ENCODE measurements at places on chromosomes 12 and 14.

GRCh38 chr12:14214495-14214894, 151.0 kb upstream of the ATF7IP start:
- no peak for DNase-seq

- DNase-seq, result peak; percentile 95
These were observed 14.4 kb upstream of the MLXIP start for GRCh38 chr12:122064025-122064777.

- DNase-seq, result peak; percentile 39
These were observed 4.3 kb upstream of the PIWIL1 start for GRCh38 chr12:130333341-130333740.

DNA sequence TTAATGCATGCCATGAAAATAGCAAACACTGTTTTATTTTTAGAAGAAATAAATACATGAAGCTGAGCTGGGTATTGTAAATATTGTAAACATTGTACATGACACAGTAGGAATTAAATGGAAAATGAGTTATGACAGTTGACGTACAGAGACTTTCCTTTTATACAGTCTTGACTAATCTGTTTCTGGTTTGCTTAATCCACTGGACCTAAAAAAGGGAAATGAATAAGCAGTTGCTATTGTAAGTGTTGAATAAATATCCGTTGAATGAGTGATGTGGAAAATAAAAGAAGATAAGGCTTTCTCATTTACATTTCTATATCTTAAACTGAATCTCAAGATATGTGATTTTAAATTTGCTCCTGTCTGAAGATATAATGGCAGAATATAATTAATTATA, 15.0 kb downstream of the PMCH start:
- DNase-seq, result peak; percentile 55

DNA sequence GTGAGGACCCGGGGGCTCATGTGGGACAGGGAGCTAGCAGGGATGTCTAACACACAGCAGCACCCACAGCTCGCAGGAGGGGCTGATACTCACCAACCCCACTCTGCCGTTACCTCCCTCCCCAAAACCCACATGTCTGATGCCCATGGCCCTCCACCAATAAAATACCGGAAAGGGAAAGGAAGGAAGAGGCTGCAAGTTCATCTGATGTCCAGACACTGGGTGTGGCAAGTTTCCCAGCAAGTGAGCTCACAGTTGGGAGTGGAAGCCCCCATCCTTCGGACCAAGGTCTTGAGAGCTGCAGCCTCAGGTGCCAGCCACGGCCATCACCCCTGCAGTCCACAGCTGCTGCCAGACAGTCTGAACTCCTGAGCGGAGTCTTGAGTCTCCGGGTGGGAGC, 39.3 kb upstream of the DIO3 start:
- DNase-seq, result no peak

GRCh38 chr12:98211909-98212695, 303.3 kb upstream of the TMPO start:
- DNase-seq, result no peak

DNA sequence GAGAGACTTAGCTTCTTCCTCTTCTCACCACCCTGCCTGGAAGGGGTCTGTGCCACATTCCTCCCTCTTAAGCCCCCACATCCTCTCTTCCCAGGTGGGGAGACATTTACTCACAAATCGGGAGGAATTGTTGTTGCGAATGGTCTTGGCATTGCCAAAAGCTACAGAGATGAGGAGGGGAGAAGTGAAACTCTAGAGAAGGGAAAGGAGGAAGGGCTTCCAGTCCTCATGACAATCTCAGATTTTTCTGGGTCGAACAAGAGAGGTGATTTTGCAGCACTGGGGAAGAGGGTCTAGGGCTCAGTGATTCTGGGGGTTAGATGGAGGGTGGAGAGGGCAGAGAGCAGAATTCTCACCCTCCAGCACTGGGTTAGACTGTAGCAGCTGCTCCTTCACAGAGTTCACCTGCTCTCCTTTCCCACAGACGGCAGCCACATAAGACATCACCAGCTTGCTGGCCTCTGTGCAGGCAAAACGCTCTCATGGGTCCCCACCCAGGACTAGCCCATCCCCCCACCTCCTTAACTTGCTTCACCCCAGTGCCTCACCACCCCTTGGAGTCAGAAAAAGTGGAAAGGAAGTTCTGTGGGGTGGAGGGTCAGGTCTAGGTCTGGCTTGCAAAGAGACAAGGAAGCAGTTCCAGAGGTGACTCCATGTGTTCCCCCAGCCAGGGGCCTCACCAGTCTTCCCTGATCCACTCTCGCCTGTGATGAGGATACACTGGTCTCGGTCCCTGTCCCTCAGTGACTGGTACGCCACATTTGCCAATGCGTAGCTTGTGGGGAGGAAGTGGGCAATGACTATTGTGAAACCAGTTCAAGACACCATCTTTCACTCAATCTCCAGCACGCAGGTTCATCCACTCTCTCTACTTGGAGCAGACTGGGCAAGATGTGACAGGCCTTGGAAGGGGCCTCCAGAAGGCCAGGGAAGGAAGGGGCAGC, 2.7 kb downstream of the MYO1A start:
- no peak for DNase-seq

GRCh38 chr12:75236206-75236605, 26.6 kb upstream of the KCNC2 start:
- no peak for DNase-seq

DNA sequence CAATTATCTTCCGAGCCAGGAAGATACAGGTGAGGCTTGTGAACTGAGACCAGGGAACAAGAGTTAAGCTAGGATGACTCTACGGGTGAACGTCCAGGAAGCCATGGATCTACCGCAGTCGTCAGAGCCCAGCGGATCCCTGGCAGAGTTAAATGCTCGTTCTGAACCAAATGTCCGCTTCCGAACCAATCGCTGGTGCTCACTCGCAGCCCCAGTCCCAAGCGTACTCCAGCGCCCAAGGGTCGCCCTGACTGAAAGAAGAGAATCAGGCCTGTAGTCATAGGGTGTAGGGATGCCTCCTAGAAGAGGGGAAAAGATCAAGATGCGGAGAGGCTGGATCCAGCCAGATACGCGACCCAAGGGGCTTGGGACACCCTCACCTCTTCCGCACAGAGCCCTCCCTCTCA, 283 bp downstream of the VIPAS39 start:
- DNase-seq, result no peak

- DNase-seq, result no peak
These were observed 50.6 kb downstream of the WDHD1 start for GRCh38 chr14:54976316-54976715.

GRCh38 chr12:114963846-114964245, 279.9 kb upstream of the TBX3 start:
- no peak for DNase-seq

GRCh38 chr12:1840981-1841425, 20.6 kb downstream of the LRTM2 start:
- no peak for DNase-seq

- DNase-seq, result peak; percentile 87
These were observed 5.4 kb upstream of the CCDC177 start for GRCh38 chr14:69580009-69580577.

GRCh38 chr14:35696119-35696518, 113.0 kb downstream of the RALGAPA1 start:
- DNase-seq, result no peak

GRCh38 chr14:55915456-55915855, 202.8 kb upstream of the PELI2 start:
- no peak for DNase-seq

DNA sequence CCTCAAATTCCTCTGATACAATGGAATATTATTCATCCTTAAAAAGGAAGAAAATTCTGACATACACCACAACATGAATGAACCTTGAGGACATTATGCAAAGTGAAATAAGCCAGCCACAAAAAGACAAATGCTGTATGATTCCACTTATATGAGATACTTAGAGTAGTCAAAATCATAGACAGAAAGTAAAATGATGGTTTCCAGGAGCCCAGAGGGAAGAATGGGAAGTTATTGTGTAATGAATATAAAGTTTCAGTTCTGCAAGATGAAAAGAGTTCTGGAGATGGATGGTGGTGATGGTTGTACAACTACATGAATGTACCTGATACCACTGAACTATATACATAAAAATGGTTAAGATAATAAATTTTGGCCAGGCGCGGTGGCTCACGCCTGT, 18.3 kb downstream of the VWF start:
- DNase-seq, result no peak

- DNase-seq, result no peak
These were observed 31.3 kb downstream of the PRKD1 start for GRCh38 chr14:29896354-29896821.

DNA sequence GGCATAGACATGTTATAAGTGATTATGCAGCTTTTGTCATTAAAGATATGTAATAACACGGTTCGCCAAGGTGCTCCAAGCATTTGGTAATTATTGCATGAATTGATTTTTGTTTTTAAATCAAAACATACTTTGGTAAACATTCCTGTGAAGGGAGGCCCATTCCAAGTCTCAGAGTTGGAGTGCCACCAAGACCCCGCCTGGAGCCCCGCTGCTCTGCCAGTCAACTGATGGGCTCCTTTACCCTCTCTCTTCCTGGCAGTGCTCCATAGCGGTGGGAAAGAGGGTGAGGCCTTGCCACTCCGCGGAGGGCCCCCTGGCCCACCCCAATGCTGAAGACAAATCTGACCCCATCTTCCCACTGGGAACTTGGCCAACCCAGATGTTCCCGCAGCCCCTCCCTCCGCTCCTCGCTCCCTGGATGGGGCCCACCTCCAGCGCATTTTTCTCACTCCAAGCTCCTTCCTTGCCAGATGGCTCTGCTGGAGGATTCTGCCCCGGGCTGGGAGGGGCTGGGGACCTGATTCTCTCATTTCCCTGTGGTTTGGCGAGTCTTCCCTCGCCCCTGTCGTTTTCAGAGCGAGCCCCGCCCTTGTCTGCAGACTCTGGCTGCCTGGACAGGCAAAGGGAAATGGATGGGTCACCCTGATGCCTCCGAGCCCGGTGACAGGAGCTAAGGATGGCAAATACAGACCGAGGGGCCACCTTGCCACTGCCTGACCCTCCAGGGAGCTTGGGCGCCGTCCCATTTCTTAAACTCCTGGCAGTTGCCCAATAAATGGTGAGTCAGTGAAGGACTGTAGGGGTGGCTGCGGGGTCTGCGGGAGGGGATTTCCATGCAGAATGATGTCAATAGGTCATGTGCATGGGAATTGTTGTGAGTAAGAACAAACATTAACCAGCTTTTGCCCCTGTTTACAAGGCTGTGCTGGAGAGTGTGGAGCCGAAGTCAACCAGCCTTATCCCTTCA, 9.2 kb upstream of the PAPLN start:
- no peak for DNase-seq

Data from Karpas-422 (cell line).